Left renal pelvis (tissue), 4 donors: ENCODE measurements at places on chromosomes 3 and 15. TPM values are rescaled to one million over a fixed set of nuclear protein-coding genes. Genes with fewer than 3 reads are reported as not detected.

GRCh38 chr3:53046171-53047170 is 598 bp upstream of the SFMBT1 start:
- DNase-seq, result no peak

LYZL4 gene
- polyA plus RNA-seq, result not detected

- no peak for DNase-seq
Measured at GRCh38 chr3:4695846-4696245, 202.7 kb downstream of the ITPR1 start.

DNA sequence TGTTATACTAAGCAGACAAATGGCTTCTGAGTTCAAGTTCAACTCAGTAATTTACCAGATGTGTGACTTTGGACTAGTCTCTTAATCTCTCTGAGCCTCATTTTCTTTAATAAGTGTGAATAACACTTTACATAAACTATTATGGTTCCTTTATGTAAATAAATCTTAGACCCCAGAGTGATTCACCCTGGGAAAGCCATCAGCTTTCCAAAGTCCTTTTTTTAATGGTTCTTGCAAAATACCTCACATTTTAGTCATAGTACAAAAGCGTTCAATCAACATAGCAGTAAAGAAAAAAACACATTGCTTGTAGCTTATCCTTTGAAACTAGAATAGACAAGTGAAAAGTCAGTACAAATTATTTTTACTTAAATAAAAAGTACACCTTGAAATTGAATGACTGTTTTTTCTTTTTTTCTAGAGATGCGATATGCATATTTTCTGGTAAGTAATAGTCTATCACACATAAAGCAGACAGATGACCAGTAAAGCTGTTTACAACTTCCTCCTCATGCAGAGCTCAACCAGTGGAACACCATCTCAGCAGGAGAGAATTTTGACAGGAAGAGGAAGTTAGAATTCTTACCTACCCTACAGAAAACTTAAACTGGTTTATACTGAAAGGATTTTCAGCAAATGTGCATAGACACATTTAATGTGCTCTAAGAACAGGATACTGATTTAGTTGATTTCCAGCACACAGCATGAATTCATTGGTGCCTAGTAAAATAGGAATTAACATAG is 123.0 kb upstream of the AGBL1 start:
- DNase-seq, result no peak

- DNase-seq, result no peak
Measured at GRCh38 chr3:99534951-99535704, 103.3 kb upstream of the COL8A1 start.

DNA sequence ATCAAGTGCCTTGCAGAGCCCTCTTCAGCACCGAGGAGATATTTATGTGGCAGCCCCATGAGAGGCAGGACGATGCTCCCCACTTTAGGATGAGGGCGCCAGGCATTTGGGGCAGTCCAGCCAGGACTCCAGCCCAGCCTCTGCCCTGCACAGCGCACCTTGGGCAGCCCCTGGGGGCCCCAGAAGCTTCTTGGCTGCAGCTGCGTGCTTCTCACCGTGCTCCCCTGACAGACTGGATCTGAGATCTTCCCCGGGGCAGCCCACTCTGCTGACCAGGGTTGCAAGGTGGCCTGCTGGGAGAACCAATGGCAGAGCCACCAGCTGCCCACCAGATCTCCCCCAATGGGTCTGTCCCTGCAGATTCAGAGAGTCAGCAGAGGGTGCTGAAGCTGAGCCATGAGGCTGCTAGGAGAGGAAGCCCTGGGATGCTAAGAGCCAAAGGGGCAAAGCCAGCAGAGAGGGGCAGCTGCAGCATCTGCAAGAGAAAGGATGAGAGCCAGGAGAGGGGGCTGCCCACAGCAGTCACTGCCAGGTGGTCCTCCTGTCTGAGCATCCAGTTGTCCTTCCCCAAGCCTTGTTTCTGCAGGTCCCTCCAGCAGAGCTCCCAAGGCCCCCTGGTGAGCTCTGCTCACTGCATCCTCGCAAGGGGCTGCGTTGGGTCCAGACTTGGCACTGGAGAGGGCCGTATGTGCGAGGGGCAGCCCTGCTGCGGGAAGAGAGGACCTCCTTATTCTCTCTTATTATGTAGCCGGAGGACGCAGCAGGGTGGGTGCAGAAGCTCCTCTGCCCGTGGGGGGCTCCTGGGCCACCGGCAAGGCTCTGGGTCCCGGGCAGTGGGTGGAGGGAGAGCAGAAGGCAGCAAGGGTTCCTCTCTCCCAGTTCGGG is 14.7 kb upstream of the KLF13 start:
- no peak for DNase-seq

SOX14 gene
- not detected for polyA plus RNA-seq

DNA sequence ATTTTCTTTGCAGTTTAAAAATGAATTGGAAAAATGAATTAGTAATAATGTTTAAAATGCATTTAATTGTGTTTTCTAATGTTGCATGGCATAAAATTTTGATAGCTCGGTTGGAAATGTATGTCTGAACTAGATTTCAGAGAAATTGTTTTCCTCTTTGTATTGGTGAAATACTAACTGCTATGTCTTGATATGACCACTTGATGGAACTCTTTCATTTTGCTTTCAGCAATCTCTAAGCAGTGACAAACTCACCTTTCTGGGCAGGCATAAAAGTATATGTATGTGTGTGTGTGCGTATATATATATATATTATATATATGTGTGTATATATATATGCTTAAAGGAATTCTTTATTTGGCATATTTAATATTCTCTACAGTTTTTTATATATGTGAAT is 239.3 kb upstream of the ZNF717 start:
- DNase-seq, result no peak

DNA sequence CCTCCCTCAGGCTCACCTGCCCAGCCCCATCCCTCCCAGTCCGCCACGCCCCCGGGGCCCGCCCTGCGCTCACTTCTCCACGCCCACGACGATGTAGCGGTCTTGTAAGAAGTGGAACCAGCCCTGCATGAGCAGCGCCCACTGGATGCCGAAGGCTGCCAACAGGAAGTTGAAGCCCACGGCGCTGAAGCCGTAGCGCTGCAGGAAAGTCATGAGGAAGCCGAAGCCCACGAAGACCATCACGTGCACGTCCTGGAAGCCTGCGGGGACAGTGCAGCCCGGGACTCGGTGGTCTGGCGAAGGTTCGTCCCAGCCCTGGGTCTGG is 9.7 kb downstream of the RHCG start:
- no peak for DNase-seq

GRCh38 chr3:174619239-174619638 is 239.9 kb upstream of the NAALADL2 start:
- DNase-seq, result no peak

DNA sequence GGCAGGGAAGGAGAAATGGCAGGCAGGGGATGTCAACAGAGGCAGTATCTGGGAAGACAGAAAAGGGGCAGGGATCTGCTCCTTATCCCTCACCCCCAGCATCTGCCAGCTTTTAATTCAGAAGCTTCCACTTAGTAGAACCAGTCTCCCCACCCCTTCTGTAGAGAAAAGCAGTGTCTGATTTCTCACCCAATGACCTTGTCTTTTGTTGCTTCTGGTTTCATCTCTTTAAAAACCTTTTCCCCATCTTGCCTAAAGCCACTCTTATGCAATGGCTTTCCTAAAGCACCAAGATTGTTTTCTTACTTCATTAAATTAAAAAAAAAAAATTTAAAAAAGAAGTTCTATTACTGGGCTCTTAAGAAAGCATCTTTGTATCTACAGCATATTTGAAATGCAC is 27.8 kb downstream of the ARHGEF3 start:
- no peak for DNase-seq

ZNF662 gene
- 37.7 TPM for polyA plus RNA-seq

DNA sequence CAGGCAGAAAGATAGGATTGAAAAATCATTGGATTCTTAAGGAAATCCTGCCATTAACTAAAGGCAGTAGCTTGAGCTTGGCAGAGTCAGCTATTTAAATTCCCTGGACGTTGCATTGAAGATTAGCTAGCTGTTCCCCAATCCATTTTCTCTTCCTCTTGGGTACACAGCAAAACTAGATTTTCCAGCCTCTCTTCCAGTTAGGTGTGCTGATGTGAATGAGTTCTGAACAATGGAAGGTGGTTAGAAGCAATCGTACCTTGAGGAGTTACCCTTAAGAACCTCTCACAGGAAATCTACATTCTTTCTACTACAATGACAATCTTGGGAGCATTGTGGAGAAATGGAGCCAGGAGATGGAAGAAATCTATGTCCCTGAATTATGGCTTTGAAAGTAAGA is 383.2 kb upstream of the TBL1XR1 start:
- no peak for DNase-seq
